CD8-positive, alpha-beta T cell (primary cell): ENCODE measurements at places on chromosomes 1 and 21. TPM values are rescaled to one million over a fixed set of nuclear protein-coding genes. Genes with fewer than 3 reads are reported as not detected.

- no peak for DNase-seq
These were observed 26.2 kb upstream of the TADA1 start for GRCh38 chr1:166902279-166902678.

GRCh38 chr1:232302376-232303221 is 327.3 kb downstream of the SIPA1L2 start:
- no peak for DNase-seq

DNA sequence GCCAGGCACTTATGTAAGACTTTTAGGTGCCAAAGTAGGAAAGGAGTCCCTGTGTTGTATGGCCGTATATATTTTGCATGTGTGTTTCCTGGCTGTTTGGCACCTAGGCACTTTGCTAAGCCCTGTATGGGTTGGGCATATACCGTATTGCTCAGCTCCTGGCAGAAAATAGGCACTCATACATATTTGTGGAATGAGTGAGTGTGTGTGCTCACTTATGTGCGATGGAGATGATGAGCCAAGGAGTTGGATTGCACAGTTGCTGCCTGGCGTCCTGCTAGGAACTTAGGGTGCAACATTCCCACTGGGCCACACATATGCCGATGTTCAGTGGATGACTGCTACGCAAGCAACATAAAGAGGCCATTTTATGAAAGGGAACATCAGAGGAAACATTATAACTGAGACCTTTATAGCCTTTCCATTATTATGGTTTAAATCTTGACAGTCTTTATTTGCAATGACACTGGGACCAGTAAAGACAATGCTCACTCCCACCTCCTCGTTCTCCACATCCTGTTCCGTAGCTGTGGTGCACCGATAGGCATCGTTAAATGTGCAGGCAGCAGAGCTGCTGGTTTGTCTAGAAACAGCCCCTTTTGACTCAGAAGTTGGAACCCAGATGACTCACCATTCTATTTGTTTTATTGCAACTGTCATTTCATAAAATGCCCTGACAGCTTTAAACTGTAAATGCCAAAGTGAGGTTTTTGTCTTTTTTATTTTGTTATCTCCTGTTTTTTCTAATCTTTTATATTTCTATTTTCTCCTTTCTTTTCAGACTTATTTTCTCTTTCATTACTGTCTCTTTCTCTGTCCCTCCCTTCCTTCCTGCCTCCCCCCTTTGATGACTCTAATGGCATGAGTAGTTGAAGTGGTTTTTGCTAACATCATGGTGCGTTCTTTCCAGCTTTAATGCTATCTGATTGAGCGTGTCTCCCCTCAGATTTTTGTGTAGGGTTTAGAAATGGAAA is 36.1 kb downstream of the PEX14 start:
- peak; percentile 72 for DNase-seq

GRCh38 chr1:70025846-70026245 is 179.5 kb downstream of the LRRC40 start:
- no peak for DNase-seq

- no peak for DNase-seq
These were observed 43.0 kb upstream of the PAXBP1 start for GRCh38 chr21:32814528-32814927.

DNA sequence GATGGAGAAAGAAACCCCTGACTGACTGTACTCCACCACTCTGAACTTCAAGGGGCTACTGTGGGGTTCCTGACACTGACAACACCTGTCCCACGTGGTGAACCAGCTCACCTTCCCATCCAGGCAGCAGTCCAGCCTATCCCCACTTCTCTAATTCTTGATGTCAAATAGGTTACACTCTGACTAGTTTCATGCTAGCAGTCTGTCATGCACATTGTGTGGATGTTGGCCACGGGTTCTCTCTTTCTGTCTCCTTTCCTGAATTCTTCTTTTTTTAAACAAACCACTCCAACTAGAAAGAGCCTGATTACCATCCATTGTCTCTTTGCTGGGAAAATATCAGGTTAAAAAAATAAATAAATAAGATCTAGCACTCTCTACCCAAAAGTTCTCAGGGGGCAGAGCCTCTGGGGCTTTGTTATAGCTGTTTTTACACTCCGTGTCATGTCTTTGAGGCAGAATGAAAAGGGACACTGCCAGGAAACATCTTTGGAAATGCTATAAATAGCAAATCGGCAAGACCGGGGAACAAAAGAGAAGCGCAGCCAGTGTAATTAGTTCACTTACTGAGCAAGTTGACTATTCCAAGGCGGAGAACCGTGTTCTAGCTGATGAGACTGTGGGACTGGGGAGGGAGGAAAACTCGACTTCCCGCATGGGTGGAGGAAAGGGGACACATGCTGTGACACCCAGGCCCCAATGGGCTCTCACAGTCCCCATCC is 356.1 kb downstream of the OMA1 start:
- no peak for DNase-seq

DNA sequence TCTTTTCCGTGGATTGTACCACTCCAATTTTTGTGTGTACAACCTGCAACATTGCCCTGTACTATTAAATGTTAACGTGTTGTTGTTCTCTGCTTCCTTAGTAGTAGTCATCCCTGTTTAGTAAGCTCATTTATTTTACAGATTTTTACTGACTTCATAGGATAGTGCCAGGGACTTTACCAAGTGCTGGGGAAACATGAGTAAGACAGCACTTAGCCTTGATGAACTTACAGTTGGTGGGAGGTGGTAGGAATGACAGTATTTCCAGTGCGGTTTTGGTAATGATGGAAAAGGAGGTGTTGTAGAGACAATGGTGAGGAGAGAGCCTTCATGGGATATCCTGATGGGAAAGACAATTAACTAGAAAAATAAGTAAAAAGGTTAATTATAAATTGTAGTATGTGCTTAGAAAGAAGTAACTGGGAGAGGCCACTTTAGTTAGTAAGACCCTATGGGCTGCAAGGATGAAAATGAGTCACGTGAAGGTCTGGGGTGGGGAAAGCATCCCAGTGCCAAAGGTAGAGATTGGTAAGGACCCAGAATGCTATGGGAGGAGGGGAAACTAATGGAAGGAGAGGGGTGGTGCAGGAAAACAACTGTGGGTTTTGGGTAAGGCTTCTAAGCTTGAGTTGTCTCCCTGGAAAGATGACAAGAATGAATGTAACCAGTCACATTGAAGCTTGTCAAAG is 1.7 kb downstream of the RLF start:
- DNase-seq, result no peak

DNA sequence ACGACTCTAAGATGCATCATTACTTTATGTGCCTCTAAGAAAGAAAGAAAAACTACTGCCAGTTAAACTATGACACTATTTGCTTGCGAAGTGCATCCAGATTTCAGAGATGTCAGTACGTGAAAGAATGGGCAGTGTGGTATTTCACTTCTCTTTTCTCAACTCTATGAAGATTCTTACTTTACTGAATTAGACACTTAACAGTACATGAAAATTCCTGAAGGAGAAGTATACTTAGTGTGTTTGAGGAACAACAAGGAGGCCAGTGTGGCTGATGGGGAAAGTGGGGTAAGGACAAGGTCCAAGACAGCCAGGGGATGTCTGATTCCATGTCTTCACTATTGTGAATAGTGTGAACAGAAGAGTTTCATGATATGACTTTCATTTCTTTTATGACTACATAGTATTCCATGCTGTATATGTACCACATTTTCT is 53.9 kb upstream of the HSD17B7 start:
- no peak for DNase-seq

DNA sequence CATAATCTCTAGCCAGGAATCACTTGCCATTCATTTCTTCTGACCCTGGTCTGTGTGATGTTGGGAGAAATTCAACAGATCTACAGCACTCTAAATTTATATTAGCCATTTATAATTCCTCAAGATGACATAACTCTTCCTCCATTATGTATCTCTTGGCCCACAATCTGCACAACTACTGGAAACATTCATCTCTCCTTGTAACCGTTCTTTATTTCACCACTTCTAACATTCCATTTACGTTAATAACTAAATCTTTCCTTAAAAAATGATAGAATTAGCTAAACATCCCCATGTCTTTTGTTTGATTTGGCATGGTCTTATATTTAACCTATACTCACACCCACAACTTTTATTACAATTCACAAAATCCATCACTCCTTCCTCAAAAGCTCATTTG is 166.0 kb downstream of the COL11A1 start:
- no peak for DNase-seq

DNA sequence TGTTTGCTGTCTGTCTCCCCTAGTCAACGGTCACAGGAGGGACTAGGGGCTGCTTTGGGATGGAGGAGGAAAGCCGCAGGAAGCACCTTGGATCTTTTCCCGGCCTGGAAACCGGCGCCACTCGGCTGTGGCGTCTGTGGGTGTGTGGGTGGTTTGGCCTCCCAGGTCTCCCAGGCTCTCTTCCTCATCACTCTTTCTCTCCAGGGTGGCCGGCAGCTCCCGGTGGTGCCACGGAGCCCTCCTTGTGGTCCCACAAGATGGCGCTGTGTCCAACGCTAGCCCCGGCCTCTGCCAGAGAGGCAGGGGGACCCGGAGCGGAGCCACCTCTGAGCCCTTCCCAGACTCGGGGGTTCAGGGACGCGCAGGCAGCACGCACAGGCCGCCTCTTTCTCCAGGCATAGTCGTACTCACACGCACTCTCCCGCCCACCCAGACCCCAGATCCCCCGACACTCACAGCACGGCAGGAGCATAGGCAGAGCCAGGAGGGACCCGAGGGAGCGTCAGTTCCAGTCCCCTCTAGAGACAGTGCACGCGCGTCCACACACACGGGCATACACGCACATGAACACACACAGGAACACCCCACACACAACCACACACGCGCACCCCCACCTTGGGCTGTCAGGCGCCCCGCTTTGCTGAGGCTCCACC is 31.2 kb downstream of the CDCP2 start:
- DNase-seq, result peak; percentile 77

GRCh38 chr1:205240118-205240517 is 12.4 kb downstream of the TMCC2 start:
- no peak for DNase-seq

- DNase-seq, result no peak
These were observed 53.6 kb downstream of the RHBG start for GRCh38 chr1:156422602-156423091.

DNA sequence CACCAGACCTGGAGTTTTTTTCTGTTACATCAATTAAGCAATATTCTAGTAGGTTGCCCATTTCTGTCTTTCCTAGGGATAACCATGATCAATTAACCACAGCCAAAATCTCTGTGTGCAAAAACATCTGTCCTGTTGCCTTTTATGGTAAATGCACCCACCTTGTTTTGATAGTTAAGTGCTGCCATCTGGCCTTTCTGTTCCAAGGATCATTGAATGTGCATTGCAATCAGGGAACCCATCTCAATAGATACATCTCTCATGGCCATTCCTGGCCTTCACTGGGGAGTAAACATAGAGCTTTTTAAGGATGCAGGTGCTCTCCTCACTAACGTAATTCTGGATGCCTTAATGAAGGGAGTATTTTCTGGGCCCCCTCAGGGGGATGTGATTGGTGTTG is 111.8 kb upstream of the KIAA1614 start:
- DNase-seq, result no peak

GRCh38 chr1:31699341-31699891 is 4.4 kb downstream of the COL16A1 start:
- DNase-seq, result peak; percentile 12

DNA sequence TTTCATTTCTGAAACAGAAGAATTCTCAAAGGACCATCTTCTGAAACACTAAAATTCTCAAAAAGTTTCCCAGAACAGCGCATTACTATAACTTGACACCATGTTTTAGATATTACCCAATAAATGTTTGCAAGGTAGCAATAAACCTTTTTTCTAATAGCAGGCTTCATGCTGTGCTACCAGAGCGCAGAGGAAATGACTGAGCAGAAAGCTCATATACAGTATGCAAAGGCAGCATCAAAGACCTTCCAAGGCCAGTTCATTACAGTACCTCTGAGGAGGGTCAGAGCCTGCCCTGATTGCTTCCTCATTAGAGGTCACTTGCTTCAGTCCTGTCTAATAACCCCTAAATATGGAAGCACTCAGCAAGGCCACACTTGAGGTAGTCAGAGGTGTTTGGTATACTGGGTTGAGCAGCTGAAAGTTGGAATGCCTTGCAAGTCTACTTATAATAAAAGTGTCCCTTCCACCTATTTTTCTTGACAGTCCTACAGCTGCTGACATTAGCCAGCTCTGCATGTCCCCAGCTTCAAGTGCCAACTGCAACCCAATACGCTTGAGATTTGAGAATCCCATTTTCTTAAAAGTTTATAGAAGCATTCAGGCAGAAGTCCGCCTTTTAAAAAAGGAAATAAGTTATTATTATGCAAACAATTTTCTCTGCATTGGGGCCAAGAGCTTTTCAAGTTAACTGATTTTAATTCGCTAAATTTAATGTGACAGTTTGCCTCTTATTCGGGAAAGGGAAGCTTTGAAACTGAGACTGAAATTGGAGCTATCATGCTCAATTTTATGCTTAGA is 207.2 kb downstream of the ZC3H11B start:
- no peak for DNase-seq

GRCh38 chr1:210687582-210688279 is 359.0 kb downstream of the HHAT start:
- DNase-seq, result no peak

DNA sequence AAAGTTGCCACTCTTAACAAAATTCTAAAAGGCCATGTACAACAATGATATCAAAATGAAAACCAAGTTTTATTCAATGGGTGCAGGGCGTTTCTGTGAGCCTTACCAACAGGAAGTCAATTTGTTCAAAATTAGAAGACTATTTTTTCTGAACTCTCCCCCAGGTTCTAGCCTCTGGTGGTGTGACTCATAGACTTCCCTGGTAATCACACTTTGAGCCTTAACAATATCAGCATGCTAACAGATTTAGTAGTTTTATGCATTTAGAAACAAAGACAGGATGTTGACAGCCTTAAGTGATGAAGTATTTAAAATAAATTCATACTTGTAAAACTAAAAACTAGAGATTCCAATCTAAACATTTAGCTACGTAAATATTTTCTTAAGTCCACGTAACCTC is 88.4 kb downstream of the LRRC8C start:
- no peak for DNase-seq

- no peak for DNase-seq
These were observed 561.3 kb downstream of the NCAM2 start for GRCh38 chr21:21559285-21560045.

RPE65 gene
- total RNA-seq, result not detected

MSH4 gene
- 0.08 TPM for total RNA-seq

DAB1 gene
- total RNA-seq, result 0.39 TPM

BMP8B gene
- 0.24 TPM for total RNA-seq
